ENCODE measurements at places on chromosomes 5 and 9. TPM values are rescaled to one million over a fixed set of nuclear protein-coding genes. Genes with fewer than 3 reads are reported as not detected.

The TEX48 gene
- total RNA-seq = not detected

The CNTFR gene
- total RNA-seq = 11.3 TPM

The GAS1 gene
- 79.8 TPM for total RNA-seq

The NR5A1 gene
- not detected for total RNA-seq

The LTC4S gene
- total RNA-seq = 6.7 TPM

The KCNN2 gene
- not detected for total RNA-seq

The MEIKIN gene
- not detected for total RNA-seq

The PHF2 gene
- total RNA-seq = 25.9 TPM

The PCDHB10 gene
- 4.6 TPM for total RNA-seq

The ANKRD33B gene
- total RNA-seq = 5.3 TPM

The CCNJL gene
- 0.32 TPM for total RNA-seq

The LCN9 gene
- total RNA-seq = not detected

The PTCD2 gene
- 5.6 TPM for total RNA-seq

The RBM18 gene
- 10.4 TPM for total RNA-seq

The IFNE gene
- total RNA-seq = 1.0 TPM

The GPX8 gene
- 14.4 TPM for total RNA-seq

The SPINK13 gene
- total RNA-seq = not detected

The NRARP gene
- total RNA-seq = 6.9 TPM

The PALM2AKAP2 gene
- 6.4 TPM for total RNA-seq

The ABLIM3 gene
- total RNA-seq = 61.9 TPM

The CNTLN gene
- 13.6 TPM for total RNA-seq

The ZDHHC11B gene
- total RNA-seq = 4.8 TPM

The PRKACG gene
- not detected for total RNA-seq

The CD74 gene
- 392 TPM for total RNA-seq

The F2RL2 gene
- under 0.01 TPM for total RNA-seq

The EXOC3 gene
- 63.7 TPM for total RNA-seq

The FSTL4 gene
- 0.98 TPM for total RNA-seq

The PRUNE2 gene
- 14.7 TPM for total RNA-seq

The PKD2L2 gene
- total RNA-seq = 0.64 TPM

The ANKRD20A1 gene
- total RNA-seq = 2.9 TPM

The IFNA7 gene
- not detected for total RNA-seq

The RETREG1 gene
- 27.1 TPM for total RNA-seq

The BARHL1 gene
- total RNA-seq = not detected

The FOXD4L5 gene
- 0.29 TPM for total RNA-seq

The MCIDAS gene
- total RNA-seq = not detected

The MAMDC4 gene
- 5.6 TPM for total RNA-seq

The UBLCP1 gene
- 29.5 TPM for total RNA-seq

The SPEF2 gene
- total RNA-seq = 35.9 TPM

The SAXO1 gene
- total RNA-seq = 0.16 TPM

The LMX1B gene
- total RNA-seq = 9.2 TPM

The PCDHGA4 gene
- 6.4 TPM for total RNA-seq

The TMEFF1 gene
- 0.32 TPM for total RNA-seq

The FBN2 gene
- 1.8 TPM for total RNA-seq

The PCDHA1 gene
- not detected for total RNA-seq
